ENCODE measurements at places on chromosomes 3 and 15.

DNA sequence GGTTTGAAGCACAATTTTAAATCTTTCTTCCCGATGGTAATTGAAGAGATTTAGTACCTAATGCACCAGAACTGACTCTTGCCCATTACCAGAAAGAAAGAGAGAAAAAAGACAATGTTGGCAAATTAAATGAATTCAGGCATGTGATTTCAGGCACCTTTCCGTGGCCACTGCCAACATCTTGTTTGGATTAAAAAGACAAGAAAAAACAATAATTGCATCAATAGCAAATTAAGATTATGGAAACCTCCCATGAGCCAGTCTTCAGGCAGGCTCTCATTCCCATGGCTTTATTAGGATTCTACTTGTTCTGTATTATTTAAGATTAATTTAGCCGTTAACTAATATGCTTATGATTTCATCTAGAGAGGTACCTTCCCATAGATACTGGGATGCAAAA is 193.0 kb downstream of the GREM1 start:
- DNase-seq = no peak

- DNase-seq = no peak
These were observed 66.4 kb upstream of the FRMD4B start for GRCh38 chr3:69452295-69452694.

- no peak for DNase-seq
These were observed 332.7 kb upstream of the ADAMTS9 start for GRCh38 chr3:65020281-65021160.

DNA sequence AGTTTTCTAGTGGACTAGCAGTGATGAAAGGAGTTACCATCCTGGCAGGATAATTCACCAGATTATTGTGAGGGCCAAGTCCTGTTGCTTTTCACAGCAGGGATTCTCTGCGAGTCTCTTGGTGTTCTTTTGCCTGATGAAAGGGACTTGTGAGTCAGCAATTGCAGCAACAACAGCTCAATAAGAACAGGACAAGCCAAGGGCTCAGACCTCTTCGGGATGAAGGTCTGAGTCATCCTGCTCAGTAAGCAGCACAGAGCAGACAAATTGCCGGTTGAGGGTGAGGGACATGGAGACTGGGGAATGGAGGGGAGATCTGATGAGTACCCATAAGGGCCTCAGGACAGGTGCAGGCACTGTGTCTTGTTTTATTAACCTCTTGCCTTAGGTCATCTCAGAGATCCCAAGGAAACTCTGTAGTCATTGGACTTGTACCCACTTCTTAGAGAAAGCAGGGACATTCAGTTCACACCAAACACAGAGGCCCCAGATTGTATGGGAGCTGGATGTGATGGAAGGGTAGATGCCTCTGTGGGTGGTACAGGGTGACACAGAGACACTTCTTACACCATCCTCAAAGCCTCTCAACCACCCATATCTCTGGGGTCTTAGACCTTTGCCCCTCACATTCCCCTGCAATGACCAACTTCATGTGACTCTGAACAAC is 173.8 kb upstream of the TLE3 start:
- DNase-seq = no peak
